Uterus (tissue), 4 donors: ENCODE measurements at places on chromosomes 2 and 18.
A peak's percentile ranks its signal among the peaks of the same experiment; 100 is the strongest.

GRCh38 chr2:130972410-130972809 lies 120.8 kb downstream of the FAM168B start:
- DNase-seq = no peak

DNA sequence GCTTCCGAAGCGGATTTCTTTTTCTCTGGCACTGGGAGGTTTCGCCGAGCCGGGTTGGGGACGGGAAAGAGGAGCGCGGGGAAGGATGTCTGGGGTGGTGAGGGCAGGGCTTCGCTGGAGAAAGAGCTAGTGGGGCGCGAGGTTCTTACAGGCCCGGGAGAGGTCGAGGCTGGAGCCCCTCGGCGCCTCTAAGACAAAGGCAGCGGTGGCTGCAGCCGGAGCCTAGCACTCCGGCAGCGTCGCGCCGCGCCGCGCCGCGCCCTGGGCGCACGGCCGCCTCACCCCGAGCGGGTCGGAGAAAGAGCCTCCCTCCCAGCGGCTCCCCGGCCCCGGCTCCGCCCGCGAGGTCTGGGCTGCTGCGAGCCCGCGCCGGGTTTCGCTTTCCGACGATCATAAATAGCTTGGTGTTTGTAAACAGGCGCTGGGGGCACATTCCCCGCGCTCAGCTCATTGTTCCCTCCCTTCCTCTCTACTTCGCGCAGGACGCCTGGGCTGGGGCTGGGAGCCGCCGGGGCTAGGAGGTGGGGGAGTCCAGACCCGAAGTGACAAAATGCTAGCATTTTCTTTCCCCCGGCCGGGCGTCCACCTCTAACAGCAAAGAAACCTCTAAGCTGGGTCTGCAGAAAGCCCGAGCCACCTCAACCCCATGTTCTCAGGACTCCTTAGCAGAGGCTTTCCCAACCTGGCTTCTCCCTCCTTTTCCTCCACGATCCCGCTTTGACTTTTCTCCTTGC lies 813 bp upstream of the MEIS1 start:
- DNase-seq = peak; percentile 59

DNA sequence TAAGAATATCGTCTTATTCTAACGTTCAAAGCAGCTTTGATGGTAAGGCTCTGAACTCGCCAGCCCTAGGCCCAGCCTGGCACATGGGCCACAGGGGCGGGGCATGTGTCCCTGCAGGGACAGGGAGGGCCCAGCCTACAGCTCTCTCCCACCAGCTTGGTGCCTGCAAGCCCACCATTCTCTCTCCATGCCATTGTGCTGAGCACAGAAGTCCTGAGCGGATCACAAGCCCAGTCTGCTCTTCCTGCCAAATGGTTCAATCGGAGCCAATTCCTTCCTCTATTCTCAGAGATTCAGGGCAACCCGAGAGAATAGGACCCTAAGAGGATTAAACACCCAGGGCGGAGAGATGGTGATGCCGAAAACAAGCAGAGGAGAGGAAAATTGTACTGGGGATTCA lies 50.3 kb upstream of the APCDD1 start:
- DNase-seq = no peak

- no peak for DNase-seq
Observed at GRCh38 chr2:107511970-107512789, 314.5 kb upstream of the RGPD4 start.

DNA sequence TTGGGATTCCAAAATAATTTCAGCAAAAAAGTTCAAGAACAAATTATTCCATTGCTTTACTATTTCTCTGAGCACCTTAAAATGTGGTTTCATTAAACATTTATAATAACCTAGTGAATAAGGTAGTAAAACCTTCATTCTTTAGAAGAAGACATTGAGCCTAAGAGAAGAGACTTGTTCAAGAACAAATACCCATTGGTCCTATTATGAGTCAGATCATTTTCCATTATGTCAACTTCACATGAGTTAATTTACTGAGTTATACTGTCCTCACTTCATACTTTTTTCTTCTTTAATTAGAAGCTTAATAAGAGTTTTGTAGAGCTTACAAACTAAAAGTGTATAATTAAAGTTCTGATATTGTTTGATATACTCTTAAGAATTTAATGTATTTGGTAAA lies 5.5 kb downstream of the ANKRD62 start:
- DNase-seq = no peak

- no peak for DNase-seq
Observed at GRCh38 chr2:207046724-207047123, 107.4 kb downstream of the CPO start.

- DNase-seq = no peak
Observed at GRCh38 chr18:48990481-48991318, 39.9 kb upstream of the SMAD7 start.
